Panc1 (cell line): ENCODE measurements at places on chromosomes 2 and 18.

GRCh38 chr2:157345647-157346389, 20.2 kb upstream of the ERMN start:
- DNase-seq = no peak

DNA sequence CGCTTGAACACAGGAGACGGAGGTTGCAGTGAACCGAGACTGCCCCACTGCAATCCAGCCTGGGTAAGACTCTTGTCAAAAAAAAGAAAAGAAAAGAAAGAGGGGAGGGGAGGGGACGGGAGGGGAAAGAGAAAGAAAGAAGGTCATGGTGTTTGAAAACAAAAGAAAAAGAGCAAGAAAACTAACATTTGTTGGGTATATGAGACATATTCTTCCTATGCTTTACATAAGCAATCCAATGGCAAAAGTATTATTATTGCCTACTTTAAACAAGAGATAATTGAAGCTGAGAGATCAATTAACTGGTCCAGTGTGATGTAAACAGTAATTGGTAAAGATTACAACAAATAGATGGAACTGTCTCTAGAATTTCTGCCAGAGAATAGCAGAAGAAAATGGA, 157.3 kb downstream of the ZRANB3 start:
- no peak for DNase-seq

- DNase-seq = no peak
These were observed 81.0 kb downstream of the NDUFA10 start for GRCh38 chr2:239943991-239944631.

GRCh38 chr18:52007105-52007504, 332.9 kb upstream of the DCC start:
- no peak for DNase-seq

DNA sequence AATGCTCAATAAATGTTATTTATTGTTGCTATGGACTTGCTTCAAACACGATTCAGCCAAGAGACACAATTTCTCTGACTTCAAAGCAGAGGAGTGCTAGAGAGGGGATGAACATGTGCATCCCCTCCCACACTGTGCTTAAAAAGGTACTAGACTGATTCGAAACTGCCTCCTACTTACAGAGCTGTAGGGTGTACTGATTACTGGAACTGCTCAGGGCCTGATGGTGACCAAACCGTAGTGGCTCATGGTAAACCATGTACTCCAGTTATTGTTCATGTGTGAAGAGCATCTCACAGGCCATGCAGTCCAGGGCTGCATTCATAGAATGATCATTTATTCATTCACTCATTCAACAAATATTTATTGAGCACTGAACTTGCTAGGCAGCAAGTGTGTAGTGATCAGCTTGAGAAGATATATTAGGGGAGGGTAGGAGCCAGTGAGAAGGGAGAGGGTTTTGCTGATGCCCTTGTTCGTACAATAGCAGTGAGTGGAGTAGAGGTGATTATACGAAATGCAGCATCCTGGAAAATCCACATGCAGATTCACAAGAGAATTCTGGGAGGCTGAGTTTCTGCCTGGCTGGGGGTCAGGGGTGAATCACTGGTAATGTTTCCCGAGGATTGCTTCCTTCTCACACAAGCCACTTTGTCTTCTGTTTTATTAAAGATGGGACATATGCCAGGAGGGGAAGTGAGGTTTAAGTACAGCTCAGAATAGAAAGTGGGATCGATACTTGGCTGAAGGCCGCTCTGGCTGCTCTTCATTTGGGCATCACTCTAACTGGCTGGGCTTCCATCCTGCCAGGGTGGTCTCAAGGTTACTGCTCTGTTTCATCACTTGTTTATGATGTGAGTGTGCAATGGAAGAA, 245.4 kb downstream of the RAD51AP2 start:
- DNase-seq = no peak

DNA sequence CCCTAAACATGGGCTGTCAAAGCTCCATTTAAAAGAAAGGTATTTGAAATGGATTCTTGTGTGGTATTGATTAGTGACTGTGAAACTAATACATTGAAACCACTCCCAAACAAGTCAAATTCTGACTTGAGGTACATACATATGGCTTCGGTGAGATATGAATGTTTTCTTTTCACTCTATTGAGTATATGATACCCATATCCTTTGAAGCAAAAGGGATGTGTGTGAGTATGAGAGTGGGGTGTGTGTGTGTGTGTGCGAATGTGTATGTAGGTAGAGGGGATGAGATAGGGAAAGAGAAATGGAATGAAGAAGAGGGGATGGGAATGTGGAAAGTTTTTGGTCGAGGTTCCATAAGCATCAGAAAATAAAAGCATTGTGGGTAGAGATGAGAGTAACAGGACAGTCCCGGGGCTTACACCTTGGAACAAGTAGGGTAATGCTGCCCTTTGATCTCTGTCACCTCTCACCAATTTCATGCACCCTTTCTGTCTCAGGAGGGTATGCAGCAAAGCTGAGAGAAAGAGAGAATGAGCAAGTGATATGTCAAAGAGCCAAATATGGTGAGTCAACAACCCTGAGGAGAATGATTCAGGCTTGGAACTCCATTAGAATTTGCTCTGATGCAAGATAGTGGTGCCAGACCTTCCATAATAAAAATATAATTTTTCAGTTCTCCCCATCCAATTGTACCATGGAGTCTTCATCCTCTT, 64.0 kb upstream of the ZEB2 start:
- DNase-seq = no peak

- DNase-seq = no peak
These were observed 50.0 kb downstream of the RHBDD1 start for GRCh38 chr2:226885769-226886435.

DNA sequence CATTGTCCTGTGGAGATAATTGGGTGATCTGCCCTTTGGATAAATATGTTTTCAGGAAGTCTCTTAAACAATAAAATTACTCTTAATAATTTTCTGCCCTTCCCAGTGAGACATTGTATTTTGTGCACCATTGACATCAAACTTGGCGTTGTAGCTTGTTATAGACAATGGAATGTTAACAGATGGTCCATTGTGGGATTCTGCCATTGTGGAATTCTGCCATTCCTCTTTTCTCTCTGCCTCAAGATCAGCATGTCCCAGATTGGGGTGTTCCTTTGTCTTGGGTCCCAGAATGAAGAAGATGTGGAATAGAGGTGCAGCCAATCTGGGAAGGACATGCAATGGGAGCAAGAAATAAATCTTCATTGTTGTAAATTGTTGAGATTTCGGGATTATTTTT, 15.1 kb upstream of the LDAH start:
- no peak for DNase-seq

GRCh38 chr2:231548752-231549151, 18.5 kb upstream of the NMUR1 start:
- DNase-seq = no peak

- DNase-seq = no peak
These were observed 30.0 kb upstream of the KLHL14 start for GRCh38 chr18:32802591-32803451.

- DNase-seq = no peak
These were observed 37.1 kb downstream of the SH2D6 start for GRCh38 chr2:85455552-85456090.
